ENCODE measurements at places on chromosomes 7 and 10. TPM values are rescaled to one million over a fixed set of nuclear protein-coding genes. Genes with fewer than 3 reads are reported as not detected.

The MCU gene
- total RNA-seq, result 48.8 TPM

DNA sequence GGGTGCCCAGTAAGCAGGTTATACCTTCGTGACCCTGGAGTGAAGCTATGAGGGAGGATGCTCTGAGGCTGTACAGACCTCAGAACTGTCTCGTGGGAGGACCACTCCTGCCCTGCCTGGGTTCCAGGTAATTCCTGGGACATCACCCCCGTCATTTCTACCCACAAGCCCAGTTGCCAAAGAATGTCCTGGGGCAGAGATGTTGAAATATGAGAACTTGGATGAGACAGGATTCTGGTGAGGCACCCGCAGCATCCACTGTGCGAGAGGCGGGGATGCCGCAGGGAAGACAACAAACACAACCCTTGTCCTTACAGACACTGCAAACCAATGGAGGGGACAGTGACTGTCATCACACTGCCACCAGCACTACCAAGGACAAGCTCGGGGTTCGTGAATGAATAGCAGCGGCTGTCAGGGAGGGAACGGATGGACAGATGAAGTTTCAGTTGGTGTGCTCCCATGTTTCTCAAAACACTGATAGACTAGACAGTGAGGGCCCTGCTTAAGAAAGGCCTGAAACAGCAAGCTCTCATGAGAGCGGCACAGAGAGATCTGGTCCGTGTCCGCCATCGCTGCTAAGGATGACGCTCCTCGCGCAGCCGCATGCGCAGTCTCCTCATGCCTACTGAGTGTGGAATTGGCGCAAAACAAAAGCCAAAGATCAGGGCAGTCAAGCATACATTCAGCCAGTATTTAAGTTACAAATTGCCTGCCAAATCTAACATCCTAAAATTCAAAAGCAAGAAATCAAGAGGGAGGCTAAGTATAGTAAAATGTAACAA lies 82.0 kb upstream of the RHEB start:
- DNase-seq, result no peak

- DNase-seq, result no peak
Observed at GRCh38 chr10:32963096-32963495, 5.1 kb upstream of the ITGB1 start.

DNA sequence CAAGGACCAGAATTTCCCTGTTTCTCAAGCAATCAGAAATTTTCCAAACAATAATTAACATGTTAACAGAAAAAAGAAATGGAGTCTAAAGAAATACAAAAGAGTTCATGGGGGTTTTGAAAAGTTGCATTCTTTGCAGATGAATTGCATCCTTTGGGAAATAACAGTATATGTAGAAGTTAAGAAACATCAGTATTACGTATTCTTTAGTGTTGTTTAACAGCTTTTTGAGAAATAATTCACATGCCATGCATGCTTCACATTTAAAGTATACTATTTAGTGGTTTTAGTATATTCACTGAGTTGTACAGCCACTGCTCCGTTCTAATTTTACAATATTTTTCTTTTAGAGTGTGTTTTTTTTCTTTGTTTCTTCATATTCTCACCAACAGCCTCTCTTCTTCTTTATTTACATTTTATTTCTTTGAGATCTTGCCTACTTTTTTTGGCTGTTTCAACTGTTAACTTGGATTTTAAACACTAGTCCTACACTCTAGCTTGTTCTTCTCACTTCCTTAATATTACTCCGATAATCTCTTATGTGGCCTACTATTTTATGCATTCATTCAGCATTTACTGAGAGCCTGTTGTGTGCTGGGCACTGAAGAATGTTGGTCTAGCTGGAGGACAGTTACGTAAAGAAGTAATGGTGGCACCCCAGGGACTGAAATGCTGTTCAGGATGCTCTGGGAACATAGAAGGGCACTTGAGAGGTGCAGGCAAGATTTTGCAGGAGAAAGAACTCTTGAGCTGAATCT lies 330.1 kb downstream of the EXOC4 start:
- no peak for DNase-seq

The CFAP58 gene
- 0.79 TPM for total RNA-seq

The CFAP43 gene
- 7.4 TPM for total RNA-seq

DNA sequence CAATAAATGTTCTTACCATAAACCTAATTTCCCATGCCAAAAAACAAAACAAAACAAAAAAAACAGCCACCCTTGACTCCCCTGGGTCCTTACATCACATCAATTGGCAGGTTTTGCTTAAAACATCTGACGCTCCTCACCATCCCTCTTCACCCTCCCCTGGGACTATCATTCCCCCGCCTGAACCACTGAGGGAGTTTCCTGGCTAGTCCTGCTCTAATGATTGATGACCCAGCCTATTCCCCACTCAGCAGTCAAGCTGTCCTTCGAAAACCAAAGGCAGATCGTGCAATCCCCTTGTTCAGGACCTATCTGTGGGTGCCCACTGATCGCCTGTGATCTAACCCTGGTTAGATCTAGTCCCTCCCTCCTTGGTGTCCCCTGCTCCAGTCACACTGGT lies 11.2 kb upstream of the FRMPD2 start:
- DNase-seq, result no peak

DNA sequence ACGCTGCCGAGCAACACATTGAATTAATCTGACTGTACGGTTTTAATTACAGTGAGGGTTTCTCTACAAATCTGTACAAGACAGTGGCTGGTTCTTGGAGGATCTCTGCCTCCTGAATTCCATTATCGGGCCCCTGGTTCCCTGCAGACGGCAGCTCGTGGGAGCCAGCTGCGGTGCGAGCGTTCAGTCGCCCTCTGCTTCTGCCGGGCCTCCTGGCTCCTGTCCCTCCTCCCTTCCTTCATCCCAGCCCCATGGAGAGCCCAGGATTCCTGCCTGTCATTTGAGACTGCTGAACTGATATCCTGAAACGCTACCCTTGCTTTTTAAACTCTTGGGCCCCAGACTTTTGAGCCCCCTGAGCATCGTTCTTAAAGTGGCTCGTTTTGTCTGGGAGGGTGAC lies 6.6 kb upstream of the DLX6 start:
- no peak for DNase-seq

DNA sequence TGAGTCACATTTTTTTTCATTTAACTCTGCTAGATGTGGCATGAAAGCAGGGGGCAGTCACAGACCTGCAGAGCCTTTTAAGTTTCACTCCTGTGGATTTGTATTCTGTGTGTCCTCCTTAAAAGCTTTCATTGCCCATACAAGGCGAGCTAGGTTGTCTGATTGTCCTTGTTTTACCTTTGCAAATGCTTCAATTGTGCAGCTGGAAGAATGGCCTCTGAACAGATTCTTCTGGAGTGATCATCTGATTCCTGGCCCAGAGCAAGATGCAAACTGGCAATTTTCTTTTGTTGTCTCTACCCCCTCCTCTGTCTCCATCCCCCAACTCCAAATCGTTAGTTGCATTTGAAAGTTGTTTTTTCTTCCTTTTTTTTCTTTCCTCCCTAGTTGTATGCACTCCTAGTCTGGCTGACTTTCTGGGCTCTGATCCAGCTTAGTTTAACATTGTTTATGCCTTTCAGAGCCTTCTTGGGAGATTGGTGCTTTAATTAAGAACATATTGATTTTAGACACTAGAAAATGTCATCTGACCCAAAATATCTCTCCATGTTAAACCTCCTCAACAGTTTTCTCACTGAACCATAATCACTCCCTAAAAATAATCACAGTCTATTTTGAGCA lies 150.2 kb downstream of the REEP3 start:
- peak; percentile 72 for DNase-seq

The ADAM12 gene
- total RNA-seq, result 2.6 TPM

The STEAP4 gene
- total RNA-seq, result 93.0 TPM

The PRPS1L1 gene
- not detected for total RNA-seq

DNA sequence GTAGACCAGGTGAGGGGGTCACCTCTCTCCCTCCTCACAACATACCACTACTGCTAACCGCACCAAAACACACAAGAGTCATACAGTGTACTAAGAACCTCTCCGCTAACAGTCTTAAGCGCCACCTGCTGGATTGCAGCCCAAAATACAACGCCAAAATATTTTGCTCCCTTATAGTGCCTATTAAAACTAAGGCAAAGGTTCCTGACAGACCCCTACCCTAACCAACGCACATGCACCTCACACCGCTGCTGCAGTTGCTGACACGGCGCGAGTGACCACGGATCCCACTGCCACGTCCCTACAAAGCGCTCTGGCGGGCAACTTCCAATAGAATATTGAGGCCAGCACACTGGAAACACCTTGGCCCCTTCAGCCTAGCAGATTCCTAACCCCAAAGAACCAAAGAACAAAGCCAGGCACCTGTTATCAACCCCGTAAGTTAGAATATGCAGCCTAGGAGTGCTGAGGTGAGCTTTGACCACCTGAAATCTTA lies 563.6 kb upstream of the SEMA3D start:
- DNase-seq, result peak; percentile 60

The FZD8 gene
- total RNA-seq, result 16.4 TPM

The CPN1 gene
- total RNA-seq, result not detected

DNA sequence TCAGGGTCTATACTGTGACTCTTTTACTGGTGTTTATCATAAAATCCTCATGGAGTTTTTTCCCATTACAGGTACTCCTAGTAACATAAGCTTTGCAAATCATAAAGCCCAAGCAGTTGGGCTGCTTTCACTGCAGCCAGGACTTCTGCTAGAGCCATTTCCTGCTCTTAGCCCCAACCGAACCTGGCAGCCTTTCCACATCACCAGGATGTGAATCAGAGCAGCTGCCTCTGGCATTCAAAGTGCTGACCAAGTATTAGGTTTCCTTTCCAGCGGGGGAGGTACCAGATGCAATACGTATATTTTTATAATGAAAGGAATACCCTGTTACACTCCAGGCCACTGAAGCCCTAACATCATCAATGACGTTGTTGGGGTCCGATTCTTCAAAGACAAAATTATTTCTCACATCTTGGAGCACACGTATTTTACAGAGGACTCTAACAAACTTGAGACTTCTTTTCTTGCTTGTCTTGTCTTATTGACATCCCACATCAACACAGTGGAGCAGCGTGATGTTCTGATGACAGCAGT lies 3.6 kb upstream of the HTR5A start:
- DNase-seq, result no peak

The TSPAN12 gene
- total RNA-seq, result 25.7 TPM

DNA sequence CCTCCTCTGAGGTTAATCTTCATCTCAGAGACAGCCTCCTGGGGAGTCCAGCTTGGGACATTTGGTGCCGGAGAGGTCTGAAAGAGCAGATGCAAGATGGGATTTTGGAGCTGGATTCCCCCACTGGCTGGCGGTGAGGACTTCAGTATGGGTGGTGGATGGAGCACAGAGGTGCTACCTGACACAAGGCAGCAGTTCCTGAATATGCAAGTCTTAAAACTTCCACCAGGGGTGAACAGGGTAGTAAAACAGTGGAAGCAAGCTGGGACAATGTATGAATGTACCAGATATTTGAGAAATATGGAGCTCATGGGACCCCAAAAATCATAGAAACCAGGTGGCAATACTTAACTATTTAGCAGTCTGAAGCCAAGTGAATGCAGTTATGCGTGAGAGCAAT lies 4.8 kb upstream of the TAF3 start:
- no peak for DNase-seq

GRCh38 chr7:114342431-114343179 lies 72.0 kb upstream of the FOXP2 start:
- DNase-seq, result no peak

DNA sequence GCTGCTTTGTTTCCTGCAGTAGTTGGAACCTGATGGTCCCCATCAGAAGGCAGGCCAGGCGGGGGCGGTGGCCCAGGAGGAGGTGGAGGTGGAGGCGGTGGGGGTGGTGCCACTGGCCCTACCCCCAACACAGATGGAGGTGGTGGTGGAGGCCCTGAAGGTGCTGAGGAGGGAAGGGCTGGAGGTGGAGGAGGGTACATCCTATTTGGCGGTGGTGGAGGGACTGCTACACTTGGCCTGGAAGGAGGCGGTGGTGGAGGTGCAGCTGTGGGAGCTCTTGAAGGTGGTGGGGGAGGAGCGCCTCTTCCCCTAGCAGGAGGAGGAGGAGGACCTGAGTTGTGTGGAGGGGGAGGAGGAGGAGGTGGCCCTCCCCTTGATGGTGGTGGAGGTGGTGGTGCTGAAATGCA lies 36.8 kb downstream of the LMOD2 start:
- DNase-seq, result no peak

DNA sequence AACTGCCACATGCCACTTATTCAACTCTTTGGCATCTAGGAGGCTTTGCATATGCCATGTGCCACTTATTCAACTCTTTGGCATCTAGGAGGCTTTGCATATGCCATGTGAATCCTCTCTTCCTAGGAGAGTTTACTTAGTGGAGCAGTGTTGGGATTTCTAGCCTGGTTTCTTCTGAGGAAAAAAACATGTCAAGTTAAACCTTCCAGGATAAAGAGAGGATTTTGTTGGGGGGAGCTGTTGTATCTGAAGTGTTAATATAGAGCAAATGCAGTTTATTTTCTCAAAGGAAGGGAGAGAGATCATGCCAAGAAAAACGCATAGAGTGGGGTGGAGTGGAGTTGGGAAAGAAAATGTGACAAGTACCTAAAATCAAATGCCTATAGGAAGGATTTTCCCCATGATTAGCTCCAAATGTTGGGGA lies 91.5 kb downstream of the MCU start:
- no peak for DNase-seq

The XRCC2 gene
- total RNA-seq, result 1.8 TPM

- no peak for DNase-seq
Observed at GRCh38 chr10:116708391-116708821, 34.0 kb downstream of the HSPA12A start.

The EXOSC1 gene
- total RNA-seq, result 30.4 TPM

GRCh38 chr10:22381262-22381661 lies 36.0 kb downstream of the SPAG6 start:
- no peak for DNase-seq

Data from left lung (tissue), 14 donors.